ENCODE measurements at places on chromosomes 2 and 18.

DNA sequence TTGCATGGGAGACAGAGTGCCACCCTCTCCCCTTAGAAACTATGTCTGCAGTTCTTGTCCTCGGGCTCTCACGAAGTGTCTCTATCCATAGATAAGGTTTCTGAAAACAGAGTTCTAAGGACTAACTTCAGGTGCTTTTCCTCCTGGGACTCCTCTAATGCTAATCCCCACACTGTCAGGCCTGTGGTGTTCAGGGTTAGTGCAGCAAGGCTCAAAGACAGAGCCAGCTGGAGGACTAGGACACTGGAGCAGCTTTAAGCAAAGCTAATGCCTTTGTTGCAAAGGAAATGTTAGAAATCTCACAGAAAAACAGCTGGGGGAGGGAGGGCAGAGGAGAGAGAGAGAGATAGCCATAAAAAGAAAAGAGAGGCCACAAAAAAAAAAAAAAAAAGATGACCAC lies 824.0 kb upstream of the FSHR start:
- no peak for DNase-seq

DNA sequence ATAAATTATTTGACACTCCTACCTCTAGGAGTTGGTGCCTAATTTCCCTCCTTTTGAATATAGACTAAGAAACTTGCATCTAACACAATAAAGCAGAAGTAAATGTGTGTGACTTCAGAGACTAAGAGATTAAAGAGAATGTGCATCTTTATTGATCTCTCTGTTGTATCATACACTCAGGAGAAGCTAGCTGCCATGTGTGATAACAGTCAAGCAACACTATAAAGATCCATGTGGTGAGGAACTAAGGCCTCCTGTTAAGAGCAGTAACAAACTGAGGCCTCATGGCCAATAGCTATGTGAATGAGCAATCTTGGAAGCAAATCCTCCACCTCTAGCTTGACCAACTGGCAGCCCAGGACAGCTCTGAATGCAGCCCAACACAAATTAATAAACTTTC lies 3.4 kb downstream of the FANCL start:
- no peak for DNase-seq

DNA sequence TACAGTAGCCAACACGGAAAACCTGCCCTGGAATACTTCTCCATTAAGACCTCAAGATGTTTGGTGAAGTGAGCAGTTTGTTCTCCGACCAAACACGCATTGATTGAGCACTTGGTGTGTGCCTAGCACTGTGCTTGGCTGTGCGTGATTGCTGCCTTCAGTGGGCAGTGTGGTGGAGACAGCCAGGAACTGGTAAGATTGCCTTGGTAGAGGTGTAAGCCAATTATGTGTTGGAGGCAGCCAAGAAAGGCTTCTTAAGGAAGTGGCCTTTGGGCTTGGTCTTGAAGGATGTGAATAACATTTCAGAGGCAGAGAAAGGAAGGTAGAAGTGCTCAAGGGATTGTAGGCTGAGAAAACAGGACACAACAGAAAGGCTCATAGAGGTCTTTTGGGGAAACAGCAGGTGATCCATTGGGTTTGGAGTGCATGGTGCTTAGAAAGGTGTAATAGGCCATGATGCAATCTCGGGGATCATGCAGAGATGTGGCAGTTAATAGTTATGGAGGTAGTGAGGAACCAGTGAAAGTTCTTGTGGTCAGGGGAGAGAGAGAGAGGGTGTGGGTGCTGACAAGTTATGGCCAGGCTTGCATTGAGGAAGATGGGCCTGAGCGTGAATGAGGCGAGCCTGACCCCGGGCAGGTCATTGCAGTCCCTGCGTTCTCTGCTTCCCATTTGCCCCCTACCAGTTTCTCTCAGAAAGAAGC lies 6.3 kb downstream of the B3GNT2 start:
- DNase-seq = no peak

DNA sequence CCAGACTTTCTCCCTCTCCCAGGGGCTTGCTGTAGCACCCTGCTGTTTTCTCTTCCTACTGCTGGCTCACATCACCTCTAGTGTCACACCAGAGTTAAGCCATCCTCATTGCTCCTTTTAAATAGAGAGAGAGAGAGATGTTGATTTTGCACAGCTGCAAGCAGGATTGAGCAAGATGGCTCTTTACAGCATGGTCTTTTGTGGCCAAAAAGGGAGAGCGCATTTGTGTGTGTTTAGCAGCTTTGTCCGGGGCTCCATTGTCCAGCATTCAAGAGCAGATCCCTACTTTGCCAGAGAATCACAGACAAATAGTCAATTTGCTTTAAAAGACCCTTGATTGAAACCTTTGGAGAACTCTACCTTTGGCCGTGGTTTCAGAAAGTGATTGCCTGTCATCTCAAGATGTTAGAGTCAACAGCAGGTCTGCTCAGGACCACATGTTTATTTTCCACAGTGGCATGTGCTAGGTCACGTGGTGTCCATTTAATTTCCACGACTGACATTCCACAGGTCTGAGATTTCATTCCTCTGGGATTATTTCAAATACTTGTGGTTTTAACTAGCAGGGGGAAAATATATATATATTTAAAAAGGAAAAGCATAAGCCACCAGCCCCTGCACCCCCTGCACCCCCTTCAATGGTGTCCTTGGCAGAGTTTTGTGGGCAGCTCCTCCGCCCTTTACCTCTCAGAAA lies 359.9 kb upstream of the SLC14A2 start:
- no peak for DNase-seq

GRCh38 chr18:23422751-23423418 lies 30.2 kb upstream of the RIOK3 start:
- no peak for DNase-seq
